ENCODE measurements at places on chromosomes 3 and 15.

GRCh38 chr3:49512781-49513355 lies 41.4 kb upstream of the BSN start:
- DNase-seq, result no peak

- no peak for DNase-seq
These were observed 502.1 kb downstream of the ZBBX start for GRCh38 chr3:166877971-166878370.

GRCh38 chr3:64244011-64244942 lies 19.0 kb upstream of the PRICKLE2 start:
- no peak for DNase-seq

GRCh38 chr15:71078506-71079207 lies 36.6 kb upstream of the THSD4 start:
- DNase-seq, result no peak

- no peak for DNase-seq
These were observed 40.3 kb upstream of the BNC1 start for GRCh38 chr15:83324799-83325198.

- DNase-seq, result no peak
These were observed 726.4 kb upstream of the SGO1 start for GRCh38 chr3:20912406-20912805.

DNA sequence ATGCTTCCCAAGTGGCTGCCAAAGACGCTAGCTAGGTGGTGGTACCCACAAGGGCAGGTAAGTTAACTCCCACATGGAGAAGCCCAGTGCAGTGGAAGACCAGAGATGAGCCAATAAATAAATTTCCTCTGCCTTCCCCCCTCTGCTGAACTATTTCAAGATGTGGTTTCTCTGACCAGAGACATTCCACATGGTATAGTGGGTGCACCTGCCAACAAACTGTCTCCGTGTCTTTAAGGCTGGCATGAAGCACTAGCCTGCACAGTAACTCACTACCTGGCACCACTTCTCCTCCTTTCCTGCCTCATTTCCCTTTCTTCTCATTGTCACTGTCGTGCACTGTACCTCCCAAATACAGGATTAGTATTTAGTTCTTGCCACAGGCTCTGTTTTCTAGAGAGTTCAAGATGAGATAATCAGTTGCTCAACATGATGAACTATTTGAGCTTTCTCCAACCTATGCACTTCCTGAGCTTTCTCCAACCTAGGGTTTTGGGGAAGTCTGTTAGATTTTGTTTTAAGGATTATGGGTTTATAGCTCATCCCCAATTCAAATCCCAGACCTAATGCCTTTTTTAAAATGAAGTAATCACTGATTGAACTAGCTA lies 8.4 kb upstream of the CRTAP start:
- no peak for DNase-seq

DNA sequence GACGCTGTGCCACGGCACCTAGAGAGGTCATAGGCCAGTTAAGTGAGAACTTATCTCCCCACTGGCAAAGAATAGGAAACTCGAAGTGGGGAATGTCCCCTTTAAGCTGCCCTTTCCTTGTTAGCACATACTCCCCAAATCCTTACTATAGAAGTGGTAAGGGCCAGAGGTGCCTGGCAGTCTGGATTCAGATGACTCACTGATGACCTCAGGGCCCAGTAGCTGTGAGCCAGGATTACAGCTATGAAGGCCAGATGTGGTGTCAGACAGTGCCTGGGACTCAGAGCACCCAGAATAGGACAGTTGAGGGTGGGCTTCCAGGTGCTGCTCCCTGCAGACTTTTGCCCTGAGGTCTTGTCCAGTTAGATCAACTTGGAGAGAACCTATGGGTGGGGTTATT lies 37.7 kb downstream of the PDIA5 start:
- no peak for DNase-seq

DNA sequence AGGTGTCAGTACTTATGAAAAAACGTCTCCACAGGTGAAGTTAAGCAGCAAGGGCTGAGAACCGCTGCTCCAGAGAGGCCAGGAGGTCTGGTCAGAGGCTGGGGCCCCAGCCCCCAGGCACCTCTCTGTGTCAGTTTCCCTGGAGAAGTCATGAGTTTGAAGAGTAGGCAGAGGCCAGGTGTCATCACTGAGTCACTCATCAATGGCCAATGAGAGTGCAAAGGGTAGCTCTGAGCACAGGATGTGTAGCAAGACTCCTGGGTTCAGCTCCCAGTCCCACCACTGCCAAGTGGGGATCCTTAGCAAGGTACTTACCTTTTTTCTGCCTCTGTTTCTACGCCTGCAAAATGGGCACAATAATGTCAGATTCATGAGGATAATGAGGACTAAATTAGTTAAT lies 47.9 kb downstream of the CORO2B start:
- no peak for DNase-seq

GRCh38 chr15:22259881-22260421 lies 179.6 kb downstream of the OR4M2 start:
- DNase-seq, result no peak

DNA sequence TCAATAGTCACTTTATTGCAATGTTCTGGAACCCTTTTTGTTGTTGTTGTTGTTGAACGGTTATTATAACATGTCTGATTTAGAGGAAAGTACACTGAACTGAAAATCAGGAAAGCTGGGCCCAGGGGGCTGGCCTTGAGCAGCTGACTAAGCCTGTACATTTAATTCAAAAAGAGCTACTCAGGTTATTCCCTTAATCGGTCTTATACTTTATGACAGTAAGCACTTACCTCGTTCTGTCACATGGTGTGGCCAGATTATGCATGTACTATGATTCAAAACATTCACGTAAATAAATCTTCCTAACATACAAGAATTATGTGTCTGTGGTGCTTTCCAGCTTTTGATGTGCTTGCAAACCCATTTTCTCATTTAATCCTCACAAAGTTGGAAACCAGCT lies 382.5 kb upstream of the TPRG1 start:
- DNase-seq, result no peak

DNA sequence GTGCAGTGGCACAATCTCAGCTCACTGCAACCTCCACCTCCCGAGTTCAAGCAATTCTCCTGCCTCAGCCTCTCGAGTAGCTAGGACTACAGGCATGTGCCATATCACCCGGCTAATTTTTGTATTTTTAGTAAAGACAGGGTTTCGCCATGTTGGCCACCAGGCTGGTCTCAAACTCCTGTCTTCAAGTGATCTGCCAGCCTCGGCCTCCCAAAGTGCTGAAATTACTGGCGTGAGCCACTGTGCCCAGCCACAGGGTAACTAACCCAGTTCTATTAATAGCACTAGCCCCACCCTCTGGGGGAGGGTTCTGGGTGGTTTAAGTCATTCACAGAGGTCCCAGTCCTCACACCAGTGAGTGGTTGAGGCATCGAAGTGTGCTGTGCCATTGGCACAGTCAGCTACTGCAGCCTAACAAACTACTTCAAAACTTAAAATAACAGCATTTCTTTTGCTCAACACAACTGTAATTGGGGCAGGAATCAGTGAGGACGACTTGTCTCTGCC lies 44.0 kb downstream of the RHCG start:
- DNase-seq, result no peak

GRCh38 chr15:42612367-42612912 lies 37.0 kb downstream of the STARD9 start:
- DNase-seq, result no peak

DNA sequence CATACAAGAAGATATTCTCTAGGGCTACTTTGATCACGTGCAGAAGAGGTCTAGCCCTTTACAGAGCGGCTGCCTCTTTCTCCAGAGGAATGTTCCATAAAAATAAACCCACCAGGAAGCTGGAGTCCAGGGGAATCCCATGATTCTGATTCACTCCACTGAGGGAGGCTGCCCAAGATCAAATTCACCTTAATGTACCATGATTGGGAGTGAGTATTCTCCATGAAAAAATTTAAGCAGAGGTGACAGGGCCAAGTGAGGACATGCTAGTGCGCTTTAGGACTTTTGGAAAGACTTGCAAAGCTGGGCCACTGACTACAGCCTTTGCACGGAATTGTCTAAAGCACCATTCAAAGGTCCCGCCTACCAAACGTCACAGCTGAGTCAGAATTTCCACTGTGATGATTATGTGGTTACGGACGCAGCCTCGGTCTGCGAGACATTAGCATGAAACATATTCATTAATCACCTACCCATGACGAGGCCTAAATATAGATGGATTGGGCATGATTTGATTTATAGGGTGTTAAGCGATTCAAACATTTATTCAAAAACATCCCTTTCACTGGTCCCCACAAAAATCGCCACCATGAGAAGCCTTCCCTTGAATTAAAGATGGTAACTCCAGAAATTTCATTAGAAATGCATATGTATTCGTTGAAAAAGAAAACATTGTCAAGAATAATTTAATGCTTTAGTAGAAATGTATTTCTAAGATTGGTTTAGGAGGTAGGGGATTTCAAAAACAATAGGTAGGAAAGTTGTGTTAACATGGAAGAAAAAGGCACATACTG lies 152.6 kb downstream of the GREM1 start:
- DNase-seq, result no peak

- DNase-seq, result no peak
These were observed 611.3 kb downstream of the SI start for GRCh38 chr3:164467007-164467406.

DNA sequence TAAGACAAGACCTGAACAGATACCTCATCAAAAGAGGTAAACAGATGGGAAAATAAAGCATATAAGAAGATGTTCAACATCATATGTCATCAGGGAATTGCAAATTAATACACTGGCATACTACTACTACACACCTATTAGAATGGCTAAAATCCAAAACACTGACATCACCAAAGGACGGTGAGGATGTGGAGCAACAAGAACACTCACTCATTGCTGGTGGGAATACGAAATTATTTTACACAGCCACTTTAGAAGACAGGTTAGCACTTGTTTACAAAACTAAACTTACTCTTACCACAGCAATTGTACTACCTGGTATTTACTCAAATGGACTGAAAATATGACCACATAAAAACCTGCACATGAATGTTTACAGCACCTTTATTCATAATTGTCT lies 119.6 kb downstream of the GSK3B start:
- DNase-seq, result no peak

- DNase-seq, result no peak
These were observed 3.1 kb upstream of the ANPEP start for GRCh38 chr15:89817701-89818280.

- no peak for DNase-seq
These were observed 33.1 kb downstream of the CDC25A start for GRCh38 chr3:48155122-48155521.

- DNase-seq, result no peak
These were observed 126.7 kb upstream of the UBE2E2 start for GRCh38 chr3:23076437-23076836.

- DNase-seq, result no peak
These were observed 12.4 kb downstream of the EFCC1 start for GRCh38 chr3:129013491-129013891.

DNA sequence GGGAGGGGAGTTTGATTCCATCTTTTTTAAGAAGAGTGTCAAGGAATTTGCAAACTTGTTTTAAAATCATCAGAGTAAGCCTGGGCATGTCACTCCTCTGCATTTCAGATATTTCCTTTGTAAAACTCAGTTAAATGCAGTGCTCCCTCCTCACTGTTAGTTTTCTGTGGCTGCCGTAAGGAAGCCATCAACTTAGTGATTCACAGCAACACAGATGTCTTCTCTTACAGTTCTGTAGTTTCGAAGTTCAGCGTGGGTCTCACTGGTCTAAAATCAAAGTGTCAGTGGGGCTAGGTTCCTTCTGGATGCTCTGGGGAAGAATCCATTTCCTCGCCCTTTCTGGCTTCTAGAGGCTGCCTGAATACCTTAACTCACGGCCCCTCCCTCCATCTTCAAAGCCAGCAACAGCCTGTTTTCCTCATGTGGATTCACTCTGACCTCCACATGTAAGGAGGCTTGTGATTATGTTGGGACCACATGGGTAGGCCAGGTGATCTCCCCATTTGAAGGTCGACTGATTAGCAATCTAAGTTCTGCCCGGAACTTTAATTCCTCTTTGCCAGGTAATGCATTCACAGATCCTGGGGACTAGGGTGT lies 12.4 kb downstream of the ISG20 start:
- DNase-seq, result no peak

DNA sequence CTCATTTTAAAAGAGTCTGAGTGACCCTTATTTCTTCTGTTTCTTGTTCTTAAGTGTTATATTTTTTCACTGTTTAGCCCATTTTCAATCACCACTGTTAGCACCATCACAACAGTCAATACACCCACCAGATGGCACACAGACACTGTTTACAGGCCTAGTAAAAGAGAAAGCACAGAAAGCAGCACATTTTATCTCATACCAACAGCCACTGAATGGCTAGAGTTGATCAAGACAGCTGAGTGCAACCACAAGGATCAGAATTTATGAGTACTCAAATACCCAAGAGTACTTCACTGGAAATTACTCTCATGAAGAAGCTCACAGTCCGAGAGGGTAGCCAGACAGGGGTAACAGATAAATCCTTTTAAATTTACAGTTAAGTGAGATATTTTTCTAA lies 127.0 kb downstream of the TFDP2 start:
- no peak for DNase-seq

- DNase-seq, result peak; percentile 82
These were observed 255.6 kb downstream of the ZNF621 start for GRCh38 chr3:40780291-40780924.

GRCh38 chr15:86267892-86268291 lies 188.2 kb downstream of the AGBL1 start:
- DNase-seq, result no peak

GRCh38 chr15:48868023-48868422 lies 9.9 kb upstream of the EID1 start:
- no peak for DNase-seq

- DNase-seq, result no peak
These were observed 55.7 kb downstream of the RLBP1 start for GRCh38 chr15:89165677-89166076.

GRCh38 chr15:87365186-87365585 lies 891.4 kb downstream of the NTRK3 start:
- no peak for DNase-seq

DNA sequence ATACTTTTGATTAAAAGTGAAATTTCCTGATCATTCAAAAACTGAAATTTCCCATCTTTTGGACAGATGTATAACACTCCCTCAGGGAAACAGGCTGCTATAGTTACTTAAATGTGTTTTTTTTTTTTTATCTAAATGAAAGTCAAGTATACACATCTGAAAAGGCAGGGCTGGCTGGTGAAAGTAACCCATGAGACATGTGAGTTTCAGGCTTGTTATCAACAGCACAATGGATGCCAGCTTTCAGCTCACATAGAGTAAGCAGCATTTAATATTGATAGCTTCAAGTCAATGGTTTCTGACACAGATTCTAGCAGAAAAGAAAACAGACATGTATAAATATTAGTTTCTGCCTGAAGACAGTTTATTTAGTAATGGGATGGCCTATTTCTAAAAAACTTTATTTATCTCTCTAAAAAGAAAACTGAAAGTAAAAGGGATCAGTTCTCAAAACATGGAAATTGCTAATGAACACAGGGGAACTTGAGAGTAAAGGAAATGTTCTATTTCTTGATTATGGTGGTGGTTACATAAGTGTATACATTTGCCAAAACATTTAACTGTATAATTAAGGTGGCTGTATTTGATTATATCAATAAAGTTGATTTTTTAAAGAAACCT lies 89.7 kb upstream of the CMC1 start:
- DNase-seq, result no peak

GRCh38 chr3:23106666-23107065 lies 96.5 kb upstream of the UBE2E2 start:
- DNase-seq, result no peak
